ENCODE measurements at places on chromosomes 5 and 9.

DNA sequence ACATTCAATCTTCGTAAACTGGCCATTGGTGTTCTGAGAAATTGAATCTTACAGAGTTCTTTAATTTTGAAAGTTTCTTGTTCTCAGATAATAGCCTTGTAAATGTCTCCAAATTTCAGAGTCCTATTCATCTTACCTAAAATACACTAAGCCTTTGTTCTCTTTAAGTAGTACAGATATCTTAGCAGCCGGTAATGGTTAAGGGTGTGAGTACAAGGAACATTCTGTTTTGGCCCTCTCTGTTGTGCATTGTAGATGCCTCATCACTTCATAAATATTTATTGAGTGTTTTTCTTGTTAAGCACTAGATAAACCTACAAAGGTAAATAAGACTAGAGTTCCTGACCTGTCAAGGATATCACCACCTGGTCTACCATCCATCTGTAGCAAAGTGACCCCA is 35.2 kb downstream of the ZCCHC7 start:
- DNase-seq: no peak

DNA sequence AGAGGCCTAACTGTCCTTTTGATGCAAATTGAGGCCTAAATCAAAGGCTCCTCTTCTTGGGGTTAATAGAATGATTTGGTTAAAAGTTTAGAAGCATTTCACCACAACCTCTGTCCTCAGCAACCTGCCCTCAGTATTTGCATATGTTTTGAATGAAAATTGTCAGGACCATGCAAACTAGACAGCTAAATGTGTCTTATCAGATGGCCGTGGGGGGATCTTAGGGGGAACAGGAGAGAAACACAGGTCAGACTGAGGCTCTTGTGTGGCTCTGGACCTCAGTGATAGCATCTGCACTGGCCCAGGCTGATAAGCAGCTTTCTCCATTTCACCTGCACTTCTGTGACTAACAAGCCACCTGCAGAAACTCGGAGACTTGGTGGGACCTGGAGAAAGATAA is 49.0 kb downstream of the FOXI1 start:
- no peak for DNase-seq

- no peak for DNase-seq
These were observed 13.9 kb downstream of the MAP1B start for GRCh38 chr5:72121052-72121779.

DNA sequence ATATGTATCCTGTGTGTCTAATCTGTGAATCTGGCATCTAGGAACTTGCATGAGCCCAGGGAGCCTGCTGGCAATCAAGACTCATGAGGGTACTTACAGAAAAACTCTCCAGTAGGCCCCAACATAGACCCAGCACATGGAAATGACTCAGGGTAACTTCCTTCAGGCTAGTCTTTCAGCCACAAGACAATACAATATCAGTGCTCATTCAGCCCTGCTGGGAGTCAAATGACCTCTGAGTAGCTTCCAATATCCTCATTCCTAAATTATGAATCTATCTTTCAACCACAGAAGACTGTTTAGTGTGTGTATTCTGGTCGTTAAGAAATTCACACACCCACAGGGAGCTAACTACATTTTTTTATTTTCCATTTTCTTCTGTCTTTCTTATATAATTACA is 1273.0 kb downstream of the EFNA5 start:
- no peak for DNase-seq

GRCh38 chr9:127714951-127715469 is 453 bp downstream of the PTRH1 start:
- no peak for DNase-seq

Data from AML-193 (cell line).